Natural killer cell (primary cell): ENCODE measurements at places on chromosomes 6 and 20. TPM values are rescaled to one million over a fixed set of nuclear protein-coding genes. Genes with fewer than 3 reads are reported as not detected.

DNA sequence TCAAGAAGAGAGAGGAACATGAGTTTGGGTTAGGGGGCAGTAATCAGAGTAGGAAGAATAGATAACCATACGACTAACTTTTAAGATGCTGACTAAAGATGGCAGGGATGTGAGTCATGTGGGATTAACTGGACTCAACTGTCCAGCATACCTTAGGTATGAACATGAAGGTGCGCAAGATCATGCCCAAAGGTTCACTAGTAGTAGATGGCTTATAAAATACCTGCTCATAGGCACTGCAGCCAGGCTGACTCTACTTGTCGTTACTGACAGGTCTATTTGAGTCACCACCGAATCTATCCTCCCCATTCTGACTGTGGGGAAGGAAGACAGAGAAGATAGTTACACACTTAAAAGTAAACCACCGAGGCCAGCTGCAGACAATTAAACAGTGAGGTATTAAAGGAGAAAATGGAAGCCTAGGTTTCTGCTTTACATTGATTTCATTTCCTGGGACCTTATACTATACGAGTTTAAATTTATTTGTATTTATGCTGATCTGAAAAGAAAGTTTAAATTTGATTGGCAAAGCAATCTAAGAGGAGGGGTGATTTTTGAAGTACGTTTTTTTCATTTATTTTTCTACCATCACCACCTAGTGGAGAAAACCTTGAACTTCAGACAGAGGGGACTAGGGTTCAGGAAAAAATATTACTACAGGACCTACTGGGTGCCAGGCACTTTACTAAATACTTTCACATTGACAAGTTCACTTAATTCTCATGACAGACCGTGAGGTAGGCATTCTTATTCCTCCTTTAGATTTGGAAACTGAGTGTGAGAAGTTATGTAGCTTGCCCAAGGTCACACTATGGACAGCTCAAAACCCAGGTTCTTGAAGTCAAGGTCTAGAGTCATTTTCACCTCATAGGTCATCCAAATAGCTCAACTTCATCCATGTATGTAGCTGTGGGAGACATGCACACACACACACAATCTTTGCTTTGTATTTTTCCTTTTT, 4.0 kb upstream of the WRNIP1 start:
- H3K27ac ChIP-seq, result no peak overlapping the region
- no peak overlapping the region for H3K4me3 ChIP-seq
- peaks cover 2% of the 10 kb centered on the region for H3K27me3 ChIP-seq
- DNase-seq, result no peak

DNA sequence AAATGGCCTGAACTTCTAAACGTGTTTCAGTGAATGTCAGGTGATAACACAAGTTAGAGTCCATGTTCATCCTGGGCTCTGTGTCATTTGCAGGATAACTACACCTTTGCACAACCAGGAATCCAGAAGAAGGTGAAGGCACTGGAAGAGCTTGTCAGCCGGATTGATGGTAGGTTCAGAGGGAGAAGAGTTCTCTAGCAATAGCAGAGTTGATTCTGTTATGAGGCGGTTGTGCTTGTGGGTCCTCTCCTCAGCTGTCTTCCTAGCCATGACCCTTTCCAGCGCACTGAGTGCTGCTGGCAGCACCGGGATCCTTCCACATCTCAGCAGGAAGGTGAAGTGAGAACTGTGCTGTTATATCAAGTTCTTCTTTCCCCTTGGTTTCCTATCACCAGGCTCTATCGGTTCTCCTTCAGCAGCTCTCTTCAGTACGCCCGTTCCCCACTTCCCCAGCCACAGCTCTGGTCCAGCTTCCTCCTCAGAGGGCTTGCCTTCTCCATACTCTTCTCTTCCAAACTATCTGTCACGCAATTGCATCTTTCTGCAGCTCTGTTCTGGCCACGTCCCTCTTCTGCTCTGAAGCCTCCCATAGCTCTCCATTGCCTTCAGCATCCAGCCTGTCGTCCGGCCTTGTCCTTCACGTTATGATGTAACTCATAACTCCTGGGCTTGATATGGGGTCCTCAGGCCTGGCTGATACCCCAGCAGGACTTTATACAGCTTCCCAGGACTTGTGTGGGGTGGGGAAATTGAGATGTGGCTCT, 39.9 kb upstream of the RNF8 start:
- no peaks in the 10 kb centered on the region for H3K27me3 ChIP-seq
- H3K36me3 ChIP-seq, result peaks cover 49% of the 10 kb centered on the region
- no peak for DNase-seq
- no peak overlapping the region for H3K27ac ChIP-seq
- no peak overlapping the region for H3K4me3 ChIP-seq

VSX1 gene
- total RNA-seq, result not detected

SCP2D1 gene
- not detected for total RNA-seq
